ENCODE measurements at places on chromosomes 13 and 19.

GRCh38 chr19:28577666-28578065 lies 635.3 kb downstream of the UQCRFS1 start:
- DNase-seq, result no peak

DNA sequence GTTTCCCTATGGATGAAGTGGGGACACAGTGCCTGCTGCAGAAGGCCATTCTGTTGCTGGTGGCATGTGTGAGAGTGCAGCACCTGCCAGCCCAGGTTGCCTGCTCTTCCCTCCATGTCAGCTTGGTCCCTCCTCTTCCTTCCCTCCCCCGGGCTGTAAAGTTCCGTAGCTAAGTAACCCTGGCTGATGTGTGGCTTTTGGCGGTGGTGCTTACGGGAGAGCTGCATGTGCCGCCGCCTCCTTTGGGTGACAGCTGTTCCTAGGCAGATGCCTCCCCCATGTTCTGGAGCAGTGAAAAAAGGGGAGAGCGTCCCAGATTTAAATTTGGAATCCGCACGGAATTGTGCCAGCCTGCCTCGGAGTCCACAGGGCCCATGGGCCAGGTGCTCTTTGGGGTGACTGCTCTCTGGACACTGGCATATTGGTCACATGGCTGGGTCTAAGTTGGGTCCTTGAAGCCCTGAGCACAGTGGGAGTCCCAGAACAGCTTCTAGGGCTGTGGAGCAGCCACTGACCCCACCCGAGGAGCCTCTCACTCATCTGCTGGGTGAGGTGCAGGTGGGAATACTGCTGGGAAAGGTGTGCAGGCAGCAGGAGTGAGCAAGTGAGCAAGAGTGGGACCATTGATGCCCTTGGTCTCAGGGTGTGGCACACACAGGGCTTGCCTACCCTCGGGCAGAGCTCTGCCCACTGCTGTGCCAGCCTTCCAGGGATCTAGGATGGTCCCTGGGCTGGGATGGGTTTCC lies 33.1 kb upstream of the ZNF536 start:
- no peak for DNase-seq

- DNase-seq, result no peak
Measured at GRCh38 chr13:28322256-28322905, 172.5 kb downstream of the FLT1 start.

DNA sequence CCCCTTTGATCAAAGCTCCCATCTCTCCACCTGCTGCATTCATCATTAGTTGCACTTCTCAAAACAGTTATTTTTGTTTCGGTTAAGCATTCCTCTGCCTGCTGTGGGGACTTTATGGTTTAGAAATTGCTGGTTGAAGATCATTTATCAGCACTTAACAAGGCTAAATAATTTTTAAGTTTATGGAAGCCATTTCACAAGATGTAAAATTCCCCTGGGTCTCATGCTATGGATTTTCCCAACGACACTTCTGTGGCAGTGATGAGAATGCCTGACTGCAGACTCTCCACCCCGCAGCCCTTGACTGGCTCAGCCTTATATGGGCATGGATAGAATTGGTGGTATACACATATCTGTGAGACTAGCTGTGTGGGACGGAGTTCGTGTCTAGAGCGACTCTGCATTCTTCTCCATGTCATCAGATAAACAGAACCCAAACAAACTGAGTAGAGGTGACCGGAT lies 52.8 kb downstream of the COL4A2 start:
- DNase-seq, result no peak

GRCh38 chr13:111877906-111878305 lies 189.0 kb upstream of the SOX1 start:
- DNase-seq, result no peak

DNA sequence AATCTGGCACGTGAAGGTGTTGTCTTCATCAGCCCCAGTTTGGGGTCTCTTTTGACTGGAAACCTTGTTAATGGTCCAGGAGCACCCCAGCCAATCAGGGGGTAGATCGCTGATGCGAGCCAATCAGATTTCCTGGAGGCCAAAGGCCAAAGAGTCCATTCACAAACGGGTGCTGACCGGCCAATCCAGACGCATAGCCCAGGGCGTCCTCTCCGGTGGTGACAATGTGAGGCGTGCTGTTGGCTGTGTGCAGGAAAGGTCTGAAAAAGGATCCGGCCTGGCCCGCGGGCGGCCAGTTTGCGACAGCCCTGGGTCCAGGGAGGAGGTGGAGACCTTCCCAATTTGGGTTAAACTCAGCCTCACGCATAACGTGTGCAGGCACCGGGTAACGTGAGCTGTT lies 3.1 kb downstream of the MAST3 start:
- DNase-seq, result no peak

DNA sequence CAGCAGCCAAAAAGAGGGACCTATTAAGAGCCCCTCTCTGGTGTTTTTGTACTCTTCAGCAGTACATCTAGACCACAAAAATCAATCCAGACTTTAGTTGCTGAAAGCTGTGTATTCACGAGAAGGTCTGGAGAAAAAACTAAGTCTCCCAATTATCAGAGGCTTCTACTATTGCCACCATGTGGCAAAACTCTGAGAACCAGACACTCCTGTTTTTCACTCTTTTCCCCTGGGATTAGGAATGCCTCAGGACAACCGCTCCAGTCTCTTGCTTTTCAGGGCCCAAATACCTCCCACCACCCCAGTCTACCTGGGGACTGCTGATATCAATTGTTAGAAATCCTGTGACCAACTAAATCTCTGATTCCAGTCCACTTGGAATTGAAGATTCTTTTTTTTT lies 30.1 kb upstream of the OBI1 start:
- no peak for DNase-seq

GRCh38 chr13:32309312-32310133 lies 5.6 kb downstream of the ZAR1L start:
- DNase-seq, result no peak

- DNase-seq, result no peak
Measured at GRCh38 chr13:20514866-20515265, 10.8 kb downstream of the CRYL1 start.

- no peak for DNase-seq
Measured at GRCh38 chr13:109384491-109385241, 401.7 kb downstream of the IRS2 start.

DNA sequence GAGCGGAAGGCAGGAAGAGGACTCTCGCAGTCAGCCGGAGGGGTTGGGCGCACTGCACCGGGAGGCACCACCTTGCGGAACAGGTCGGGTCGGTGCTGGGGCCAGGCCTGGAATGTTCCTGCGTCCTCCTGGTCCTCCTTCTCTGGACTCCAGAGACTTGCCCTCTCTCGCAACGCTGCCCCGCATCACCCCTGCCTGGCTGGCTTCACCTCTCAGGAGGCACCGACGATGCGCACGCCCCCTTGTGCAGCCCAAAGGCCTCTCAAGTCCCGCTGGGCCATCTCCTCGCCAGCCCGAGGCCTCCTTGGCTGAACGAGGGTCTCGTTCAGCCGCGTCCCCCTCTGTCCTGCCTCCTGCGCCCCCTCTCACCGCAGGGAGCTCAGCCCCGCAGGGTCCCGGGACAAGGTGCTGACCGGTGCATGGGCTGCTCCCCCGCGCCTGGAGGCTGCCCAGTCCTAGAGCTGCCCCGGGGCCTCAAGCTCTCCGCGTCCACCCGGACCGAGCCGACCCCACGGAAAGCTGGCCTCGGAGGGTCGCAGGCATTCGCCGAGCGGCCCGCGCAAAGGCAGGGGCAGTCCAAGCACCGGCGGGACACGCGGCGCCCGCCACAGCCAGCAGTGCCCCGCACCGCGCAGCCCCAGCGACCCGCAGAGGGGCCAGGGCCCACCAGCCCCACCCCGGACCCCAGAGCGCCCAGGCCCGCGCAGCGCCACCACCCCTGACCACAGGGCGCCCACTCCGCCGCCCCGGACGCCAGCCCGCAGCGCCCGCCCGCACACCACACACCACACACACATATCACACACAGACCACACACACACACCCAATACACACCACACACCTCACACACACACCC lies 133.8 kb downstream of the CRYL1 start:
- DNase-seq, result peak; percentile 14

- DNase-seq, result no peak
Measured at GRCh38 chr13:80473695-80474094, 132.8 kb upstream of the SPRY2 start.

DNA sequence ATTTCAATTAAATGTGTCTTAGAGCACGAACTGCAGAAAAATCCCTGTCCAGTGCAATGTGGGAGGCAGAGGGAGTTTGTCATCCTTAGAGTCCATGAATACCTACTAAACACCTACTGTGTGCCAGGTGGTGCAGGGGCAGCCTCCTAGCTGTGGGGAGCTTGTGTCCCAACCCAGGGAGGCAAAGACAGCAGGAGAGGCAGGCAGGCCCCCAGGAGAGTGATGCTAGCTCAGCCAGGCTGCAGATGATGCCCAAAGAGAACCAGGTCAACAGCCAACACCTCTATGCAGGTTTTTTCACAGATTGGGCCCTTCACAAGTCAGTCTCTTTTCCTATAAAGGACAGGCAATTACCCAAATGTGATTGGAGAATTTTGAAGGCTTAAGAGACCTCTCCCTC lies 108.2 kb upstream of the UQCRFS1 start:
- DNase-seq, result no peak

GRCh38 chr19:13764101-13764807 lies at the start of gene MRI1:
Gene MRI1, plus strand, starts transcription at chr19:13764522. Its CDS starts 67 bp downstream, at chr19:13764589.
- peak; percentile 70 for DNase-seq

- DNase-seq, result peak; percentile 66
Measured at GRCh38 chr19:51607077-51607476, 23.1 kb downstream of the SIGLEC5 start.

DNA sequence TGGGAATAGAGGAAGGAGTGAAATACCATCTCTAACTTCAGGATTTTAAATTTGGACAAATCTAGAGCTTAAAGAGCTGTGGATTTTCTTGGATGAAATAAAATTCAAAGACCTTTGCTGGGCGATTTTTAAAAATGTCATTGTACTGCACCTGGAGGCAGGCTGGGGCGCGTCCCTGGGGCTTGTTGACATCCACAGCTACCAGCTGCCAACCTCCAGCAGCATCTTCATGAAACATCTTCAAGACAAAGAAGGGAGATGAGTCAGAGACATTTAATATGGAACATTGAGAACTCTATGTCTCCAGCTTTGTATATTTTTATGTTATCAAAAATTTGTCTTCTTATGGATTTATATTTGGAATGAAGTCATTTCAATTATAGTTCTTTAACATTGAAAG lies 132.5 kb downstream of the NALCN start:
- DNase-seq, result no peak

- peak; percentile 79 for DNase-seq
Measured at GRCh38 chr19:495402-496111, 729 bp upstream of the MADCAM1 start.

- DNase-seq, result no peak
Measured at GRCh38 chr19:29616541-29616940, 10.5 kb downstream of the POP4 start.

DNA sequence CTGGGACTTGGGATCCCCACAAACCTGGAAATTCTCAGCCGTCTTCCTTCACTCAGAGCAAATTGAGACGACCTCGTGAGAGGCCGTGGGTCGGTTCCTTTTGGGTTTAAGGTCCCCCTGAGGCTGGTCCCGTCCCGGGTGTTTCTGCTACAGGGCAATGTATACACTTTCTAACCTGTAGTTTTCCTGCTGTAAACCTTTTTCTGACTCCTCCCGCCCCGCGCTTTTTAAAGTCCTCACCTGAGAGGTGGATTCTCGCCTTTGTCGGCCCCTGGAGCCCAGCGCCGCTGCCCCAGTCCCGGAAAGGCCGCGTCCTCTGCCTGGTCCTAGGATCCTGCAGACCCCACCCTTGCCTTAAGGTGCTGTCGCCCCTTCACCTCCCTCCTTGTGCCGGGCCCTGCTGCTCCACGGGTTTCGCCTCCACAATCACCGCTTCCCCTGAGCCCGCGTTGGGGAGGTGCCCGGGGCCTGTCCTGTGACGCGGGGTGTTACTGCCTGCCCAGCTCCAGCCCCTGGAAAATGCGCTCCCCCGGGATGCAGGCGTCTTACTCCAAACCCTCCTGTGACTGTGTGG lies 391 bp downstream of the ZNF761 start:
- DNase-seq, result peak; percentile 42

DNA sequence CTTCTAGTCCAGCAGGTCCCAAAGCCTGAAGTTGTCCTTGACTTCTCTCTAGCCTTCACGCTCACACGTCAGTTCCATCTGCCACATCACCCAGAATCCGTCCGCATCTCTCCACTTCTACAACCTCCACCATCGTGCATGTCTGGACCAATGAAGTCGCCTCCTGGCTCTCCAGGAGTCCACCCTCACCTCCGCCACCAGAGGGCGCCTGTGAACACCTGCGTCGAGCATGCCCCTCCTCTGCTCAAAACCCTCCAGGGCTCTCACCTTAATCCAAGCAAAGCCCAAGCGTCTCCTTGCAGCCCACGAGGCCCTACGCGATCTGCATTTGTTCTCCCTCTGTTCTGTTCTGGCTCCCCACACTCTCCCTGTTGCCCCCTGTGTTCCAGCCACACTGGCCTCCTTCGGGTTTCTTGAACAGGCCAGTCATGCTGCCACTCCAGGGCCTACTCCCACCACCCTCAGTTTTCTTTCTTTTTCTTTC lies 3.7 kb downstream of the USHBP1 start:
- DNase-seq, result peak; percentile 95

GRCh38 chr13:106744516-106744915 lies 176.6 kb upstream of the ARGLU1 start:
- DNase-seq, result no peak

DNA sequence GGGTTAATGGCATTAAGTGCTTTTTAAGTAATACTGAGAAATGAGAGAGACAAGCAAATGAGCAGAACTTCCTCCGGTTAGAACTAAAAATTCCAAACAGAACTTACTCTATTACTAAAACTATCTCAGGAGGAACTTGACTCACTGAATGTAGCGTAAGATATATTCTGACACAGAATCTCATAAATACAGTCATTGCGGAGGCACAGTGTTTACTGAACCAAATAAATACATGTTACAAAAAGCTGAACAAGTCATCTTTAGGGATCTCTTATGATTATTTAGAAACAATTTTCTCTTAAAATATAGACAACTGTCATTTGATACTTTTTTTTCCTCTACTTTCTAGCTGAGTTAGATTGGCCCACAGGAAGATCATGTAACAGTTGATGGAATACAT lies 283.1 kb downstream of the KLF12 start:
- DNase-seq, result no peak

DNA sequence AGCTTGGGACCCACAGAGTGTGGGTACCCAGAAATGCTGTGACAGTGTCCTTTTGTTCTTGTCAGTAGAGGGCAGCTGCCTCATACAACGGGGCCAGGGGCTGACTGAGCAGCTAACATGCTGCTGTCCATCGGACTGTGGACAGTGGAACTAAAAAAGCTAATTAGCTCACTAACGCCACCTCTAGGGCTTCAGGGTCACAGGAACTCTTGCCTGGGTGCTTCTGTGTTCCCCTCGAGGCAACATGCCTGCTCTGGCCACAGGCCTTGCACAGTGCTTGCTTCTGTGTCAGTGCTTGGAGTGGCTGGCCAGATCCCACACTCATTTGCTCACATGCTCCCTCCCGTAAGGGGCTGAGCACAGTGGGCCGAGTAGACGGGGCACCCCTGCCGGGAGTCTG lies 377.0 kb downstream of the OLFM4 start:
- no peak for DNase-seq
